ENCODE measurements at places on chromosomes 5 and 9.

GRCh38 chr9:136509549-136509948 lies 26.7 kb upstream of the SEC16A start:
- DNase-seq = no peak

- DNase-seq = no peak
Measured at GRCh38 chr5:76819851-76820525, 1.2 kb downstream of the F2RL1 start.

GRCh38 chr9:101265261-101265660 lies 119.5 kb downstream of the BAAT start:
- no peak for DNase-seq

DNA sequence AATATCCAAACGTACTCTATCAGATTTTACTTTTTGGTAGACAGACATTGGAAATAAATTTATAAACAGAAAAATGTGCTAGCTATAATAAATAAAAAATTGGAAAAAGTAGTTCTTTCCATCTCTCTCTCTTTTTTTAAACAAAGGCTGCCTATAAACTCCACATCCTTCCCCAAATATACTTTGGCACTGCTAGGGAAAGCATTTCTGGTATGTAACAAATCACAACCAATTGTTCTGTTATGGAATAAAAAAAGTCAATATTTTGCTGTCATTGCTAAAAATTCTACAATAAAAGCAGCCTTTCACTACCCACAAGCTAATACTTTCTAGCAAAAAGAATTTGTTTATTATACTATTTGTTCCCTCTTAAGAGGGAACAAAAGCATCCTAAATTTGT lies 169.2 kb upstream of the TARS1 start:
- no peak for DNase-seq

DNA sequence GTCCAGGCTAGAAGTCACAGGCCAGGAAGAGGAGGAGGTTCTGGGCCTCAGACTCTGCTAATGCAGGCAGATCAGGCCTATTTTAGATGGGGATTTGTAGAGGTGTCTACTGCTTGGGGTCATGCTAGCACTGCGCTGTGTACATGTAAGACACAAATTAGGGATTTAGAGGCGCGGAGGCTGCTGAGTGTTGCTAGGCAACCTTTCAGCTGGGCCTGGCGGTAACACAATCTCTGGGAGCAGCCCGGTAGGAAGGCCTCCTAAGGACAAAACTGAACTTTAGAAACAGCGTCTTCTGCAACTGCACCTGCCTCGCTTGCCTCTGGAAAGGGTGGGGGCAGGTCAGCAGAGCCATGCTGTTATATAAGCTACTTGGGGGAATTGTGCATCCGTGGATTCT lies 147.9 kb downstream of the MACROH2A1 start:
- no peak for DNase-seq

DNA sequence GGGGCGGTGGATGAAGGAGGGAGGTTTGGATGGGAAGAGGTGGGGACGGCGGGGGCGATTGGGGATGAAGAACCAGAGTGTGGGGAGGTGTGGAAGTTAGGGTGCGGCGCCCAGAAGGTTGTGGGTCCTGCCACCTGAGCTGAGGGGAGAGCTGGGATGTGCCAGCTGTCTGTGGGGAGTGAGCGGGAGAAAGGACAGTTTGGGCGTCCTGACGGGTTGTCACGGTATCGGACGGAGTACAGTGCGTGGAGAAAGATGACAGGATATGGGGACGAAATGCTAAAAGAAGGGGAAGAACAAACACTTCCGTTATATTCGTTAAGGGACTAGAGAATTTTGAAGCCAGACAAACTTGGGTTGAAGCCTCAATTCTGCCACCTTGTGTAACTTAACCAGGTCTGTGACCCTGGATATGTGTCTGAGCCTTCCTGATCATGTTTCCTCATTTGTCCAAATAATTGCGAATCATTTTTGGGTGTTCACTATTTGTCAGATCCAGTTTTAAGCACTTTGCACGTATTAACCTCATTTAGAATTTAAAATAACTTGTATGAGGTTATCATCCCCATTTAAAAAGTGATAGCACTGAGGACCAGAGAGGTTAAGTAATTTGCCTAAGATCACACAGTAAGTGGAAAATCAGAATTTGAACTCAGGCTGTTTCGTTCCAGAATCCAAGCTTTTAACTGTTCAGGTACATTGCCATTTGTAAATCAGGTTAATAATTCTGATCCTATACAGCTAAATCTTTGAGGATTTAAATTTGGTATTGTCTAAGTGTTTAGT lies 689 bp downstream of the CNTRL start:
- DNase-seq = peak; percentile 48

DNA sequence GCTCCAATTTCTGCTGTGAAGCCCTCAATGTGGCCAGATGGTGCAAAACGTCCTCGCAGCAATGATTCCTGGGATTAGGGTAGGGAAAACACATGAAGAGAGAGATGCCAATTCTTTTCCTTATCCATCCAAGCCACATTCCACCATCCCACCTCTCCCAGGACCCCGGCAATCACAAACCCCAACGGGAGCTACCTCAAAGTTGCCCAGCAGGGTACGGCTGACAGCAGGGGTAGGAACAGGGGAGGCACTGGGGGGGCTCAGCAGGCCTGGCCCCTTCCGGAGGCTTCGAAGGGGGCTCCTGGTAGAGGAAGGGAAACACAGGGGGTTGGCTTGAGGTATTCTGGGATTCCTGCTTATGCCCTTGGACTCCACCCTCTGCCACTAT lies 3.4 kb upstream of the STOML2 start:
- DNase-seq = no peak

GRCh38 chr5:145495741-145496140 lies 339.4 kb downstream of the PRELID2 start:
- no peak for DNase-seq

DNA sequence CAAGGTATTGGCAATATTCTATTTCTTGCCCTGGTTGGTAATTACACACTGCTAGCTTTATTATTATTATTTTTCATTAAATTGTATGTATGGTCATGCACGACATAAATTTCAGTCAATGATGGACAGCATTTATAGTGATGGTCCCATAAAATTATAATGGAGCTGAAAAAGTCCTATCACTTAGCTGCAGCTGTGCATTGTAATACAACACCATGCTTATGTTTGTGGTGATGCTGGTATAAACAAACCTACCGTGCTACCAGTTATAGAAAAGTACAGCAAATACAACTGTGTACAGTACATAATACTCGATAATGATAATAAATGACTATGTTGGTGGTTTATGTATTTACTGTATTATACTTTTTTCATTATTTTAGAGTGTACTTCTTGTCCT lies 65.5 kb downstream of the NR3C1 start:
- no peak for DNase-seq

DNA sequence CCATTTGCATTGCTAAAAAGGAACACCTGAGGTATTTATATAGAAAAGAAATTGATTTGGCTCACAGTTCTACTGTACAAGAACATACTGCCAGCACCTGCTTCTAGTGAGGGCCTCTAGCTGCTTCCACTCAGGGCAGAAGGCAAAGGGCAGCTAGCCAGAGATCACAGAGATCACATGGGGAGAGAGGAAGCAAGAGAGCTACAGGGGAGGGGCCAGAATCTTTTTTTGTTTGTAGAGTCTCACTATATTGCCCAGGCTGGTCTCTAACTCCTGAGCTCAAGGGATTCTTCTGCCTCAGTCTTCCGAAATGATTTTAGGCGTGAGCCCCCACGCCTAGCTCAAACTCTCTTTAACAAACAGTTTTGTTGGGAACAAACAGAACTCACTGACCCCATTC lies 6.1 kb downstream of the SLCO4C1 start:
- no peak for DNase-seq

GRCh38 chr5:172111852-172112225 lies 76.2 kb downstream of the STK10 start:
- DNase-seq = no peak

GRCh38 chr9:135945969-135946368 lies 15.2 kb downstream of the UBAC1 start:
- DNase-seq = no peak

DNA sequence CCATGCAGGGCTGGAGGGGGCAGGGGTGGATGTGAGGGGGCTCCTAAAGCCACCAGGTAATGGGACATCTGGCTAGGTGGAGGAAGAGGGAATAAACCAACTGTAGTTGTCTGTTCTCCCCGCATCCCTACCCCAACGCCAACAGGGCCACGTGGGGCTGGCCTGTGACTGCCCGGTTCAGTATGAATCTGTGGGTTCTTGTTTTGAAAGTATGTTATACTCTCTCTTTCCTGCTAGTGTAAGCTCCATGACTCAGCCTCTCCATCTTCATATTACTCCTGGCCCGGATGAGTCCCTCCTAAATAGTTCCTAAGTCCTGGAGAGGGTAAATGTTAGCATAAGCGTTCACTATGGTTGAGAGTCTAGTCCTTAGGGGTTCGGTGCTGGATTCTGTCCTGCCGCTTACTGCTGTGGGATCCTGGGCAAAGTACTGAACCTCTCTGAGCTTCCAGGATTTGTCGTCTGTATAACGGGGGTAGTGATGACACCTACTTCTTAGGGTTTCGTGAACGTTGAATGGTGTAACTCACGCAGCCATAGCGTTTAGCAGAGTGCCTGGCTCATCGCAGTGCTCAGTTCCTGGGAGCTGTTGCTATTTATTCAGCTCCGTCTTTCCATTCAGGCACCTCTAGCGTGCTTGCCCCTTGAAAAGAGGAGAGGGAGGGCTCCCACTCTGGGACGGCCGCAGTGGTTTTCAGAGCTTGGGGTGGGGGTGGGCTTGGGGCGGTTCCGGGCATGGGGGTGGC lies 28.8 kb downstream of the LHX2 start:
- DNase-seq = no peak

DNA sequence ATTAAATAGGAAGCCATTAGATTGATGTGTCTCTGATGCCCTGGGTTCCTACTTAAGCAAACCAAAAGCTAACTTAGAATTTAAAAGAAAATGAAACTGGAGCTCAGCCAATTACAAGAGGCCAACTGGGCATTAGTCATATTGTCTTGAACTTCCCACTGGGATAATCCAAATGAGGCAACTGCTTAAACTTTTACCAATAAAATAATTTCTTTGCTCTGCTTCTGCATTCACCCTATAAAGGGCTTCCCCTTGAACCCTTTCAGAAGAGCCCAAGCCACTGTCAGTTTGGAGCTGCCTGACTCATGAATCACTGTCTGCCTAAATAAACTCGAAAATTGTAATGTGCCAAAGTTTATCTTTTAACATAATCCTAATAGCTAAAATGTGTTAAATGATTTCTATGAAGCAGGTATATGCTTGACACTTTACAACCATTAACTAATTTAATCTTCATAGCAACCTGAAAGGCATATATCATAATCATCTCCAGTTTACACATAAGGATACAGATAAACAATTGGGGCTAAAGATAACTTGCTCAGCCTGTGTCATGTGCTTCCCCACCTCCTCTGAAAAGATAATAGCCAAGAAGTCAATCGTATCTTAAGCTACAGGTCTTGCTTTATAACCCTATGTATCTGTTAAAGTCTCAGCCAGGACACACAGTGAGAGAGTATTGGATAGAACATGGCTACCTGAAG lies 11.5 kb downstream of the GPR150 start:
- no peak for DNase-seq

GRCh38 chr5:5165541-5166002 lies 25.4 kb downstream of the ADAMTS16 start:
- no peak for DNase-seq

DNA sequence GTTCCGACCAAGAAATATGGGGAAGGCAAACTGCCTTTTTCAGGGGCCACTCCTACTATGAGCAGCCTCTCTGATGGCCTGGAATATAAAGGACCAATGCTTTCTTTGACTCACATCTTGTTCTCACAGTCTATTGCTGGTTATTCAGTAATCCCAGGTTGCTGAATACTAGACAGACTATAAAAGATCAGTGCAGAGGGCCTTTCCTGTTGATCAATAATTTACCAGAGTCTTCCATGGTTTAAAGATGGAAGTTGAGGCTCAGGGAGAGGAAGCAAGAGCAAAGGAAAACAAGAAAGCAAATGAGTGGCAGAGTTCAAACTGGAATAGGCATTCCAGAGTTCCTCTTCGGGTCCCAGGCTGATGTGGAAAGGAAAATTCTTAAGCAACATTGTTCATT lies 62.9 kb downstream of the FBXO38 start:
- DNase-seq = no peak

- no peak for DNase-seq
Measured at GRCh38 chr9:81077572-81077971, 611.8 kb downstream of the TLE1 start.

- DNase-seq = no peak
Measured at GRCh38 chr5:17229313-17229712, 11.9 kb downstream of the BASP1 start.

- no peak for DNase-seq
Measured at GRCh38 chr5:120813551-120813950, 349.5 kb downstream of the PRR16 start.

- no peak for DNase-seq
Measured at GRCh38 chr5:39439582-39440162, 14.9 kb upstream of the DAB2 start.

GRCh38 chr5:115601701-115602590 lies at the start of gene TICAM2:
Gene TICAM2 (minus strand): TSS chr5:115602479. CDS start chr5:115581256, 21,223 bp downstream.
- peak; percentile 61 for DNase-seq

- DNase-seq = no peak
Measured at GRCh38 chr9:4541856-4542255, 51.6 kb downstream of the SLC1A1 start.

GRCh38 chr5:66239034-66239433 lies 94.9 kb downstream of the SREK1 start:
- DNase-seq = no peak

GRCh38 chr5:135051399-135051798 lies 17.4 kb upstream of the PITX1 start:
- DNase-seq = no peak

DNA sequence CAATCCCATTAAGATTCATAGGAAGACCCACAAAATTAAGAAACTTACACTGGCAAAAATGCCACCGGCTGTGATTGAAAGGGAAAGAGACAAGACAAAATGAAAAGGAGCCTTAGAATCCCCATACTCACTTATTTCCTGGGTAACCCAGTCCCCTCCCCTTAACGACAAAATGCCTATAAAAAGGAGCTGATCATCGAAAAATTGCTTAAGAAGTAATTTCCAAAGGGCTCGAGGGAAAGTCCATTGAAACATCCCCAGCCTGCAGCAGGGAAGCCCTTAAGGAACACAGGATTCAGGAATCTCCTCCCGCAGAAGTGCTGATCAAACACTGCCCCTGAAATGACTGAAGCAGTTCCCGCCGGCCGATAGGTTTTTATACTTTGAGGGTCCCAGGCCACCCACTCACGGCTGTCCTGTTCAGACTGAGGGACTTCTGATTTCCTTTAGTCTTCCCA lies 677 bp upstream of the ZNF79 start:
- no peak for DNase-seq

GRCh38 chr9:110050925-110051355 lies 157.0 kb downstream of the C9orf152 start:
- DNase-seq = peak; percentile 20

- no peak for DNase-seq
Measured at GRCh38 chr5:81420039-81420667, 26.2 kb upstream of the ACOT12 start.

- no peak for DNase-seq
Measured at GRCh38 chr5:107794741-107795140, 124.0 kb upstream of the EFNA5 start.

Measured in CD4-positive, alpha-beta T cell treated with Interleukin-1 beta for 1 hour (primary cell).